ENCODE measurements at places on chromosomes 5 and 9.
A peak's percentile ranks its signal among the peaks of the same experiment; 100 is the strongest.

- DNase-seq, result no peak
These were observed 14.2 kb upstream of the NCS1 start for GRCh38 chr9:130158001-130158400.

DNA sequence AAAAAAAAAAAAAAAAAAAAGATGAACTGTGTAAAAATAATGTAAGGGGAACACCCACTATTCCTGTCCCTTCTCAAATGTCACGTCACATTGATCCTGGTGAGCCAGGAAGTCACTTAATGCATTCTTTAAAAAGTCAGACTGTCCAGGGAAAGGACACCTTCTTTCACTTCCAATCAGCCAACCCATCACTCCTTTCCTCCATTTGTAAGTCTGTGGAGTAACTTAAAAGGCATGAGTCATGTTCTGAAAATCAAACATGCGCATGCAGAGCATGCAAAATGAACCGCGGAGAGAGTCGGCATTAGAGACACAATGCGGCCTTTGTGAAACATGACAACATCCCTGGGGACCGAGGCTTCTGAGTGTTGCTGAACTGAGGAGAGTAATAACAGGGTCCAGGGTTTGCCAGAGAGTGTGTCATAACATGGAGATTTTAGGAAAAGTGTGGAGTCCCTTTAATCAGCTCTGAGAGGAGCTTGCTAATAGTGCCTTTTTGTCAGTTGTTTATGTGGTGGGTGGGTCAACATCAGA, 77.6 kb upstream of the SEMA6A start:
- DNase-seq, result peak; percentile 50

DNA sequence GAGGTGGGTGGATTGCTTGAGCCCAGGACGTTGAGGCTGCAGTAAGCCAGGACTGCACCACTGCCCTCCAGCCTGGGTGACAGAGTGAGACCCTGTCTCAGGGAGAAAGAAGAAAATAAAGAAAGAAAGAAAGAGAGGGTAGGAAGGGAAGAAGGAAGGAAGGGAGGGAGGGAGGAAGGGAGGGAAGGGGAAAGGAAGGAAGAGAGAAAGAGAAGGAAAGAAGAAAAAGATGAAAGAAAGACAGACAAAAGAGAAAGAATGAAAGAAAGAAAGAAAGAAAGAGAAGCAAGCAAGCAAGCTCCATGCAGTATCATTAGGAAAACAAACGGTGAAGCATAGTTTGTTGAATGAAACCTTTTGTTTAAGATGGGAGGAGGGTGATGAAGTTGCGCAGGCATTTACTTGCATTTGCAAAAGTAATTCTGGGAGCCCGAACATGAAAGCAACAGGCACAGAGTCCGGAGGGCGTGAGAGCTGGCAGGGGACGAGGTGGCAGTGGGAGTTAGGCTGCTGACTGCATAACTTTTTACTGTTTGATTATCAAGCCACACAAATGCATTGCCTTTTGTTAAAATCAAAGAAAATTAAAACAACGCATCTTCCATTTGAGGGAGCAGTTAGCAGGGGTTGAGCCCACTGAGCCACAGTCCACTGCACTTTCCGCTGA, 26.0 kb upstream of the CEP72 start:
- DNase-seq, result no peak

DNA sequence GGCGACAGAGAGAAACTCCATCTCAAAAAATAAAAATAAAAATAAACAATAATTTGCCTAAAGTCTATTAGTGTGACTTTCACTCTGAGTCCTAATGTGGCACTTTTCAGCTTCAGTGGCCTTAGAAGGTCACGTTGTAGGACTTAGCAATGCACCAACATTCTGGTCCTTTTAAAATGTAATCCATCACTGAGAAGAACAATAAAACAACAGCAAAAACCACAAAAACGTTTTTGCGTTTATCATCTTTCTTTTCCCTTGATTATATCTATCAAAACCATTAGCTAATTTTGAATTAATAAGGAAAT, 190.1 kb upstream of the ZNF608 start:
- no peak for DNase-seq

DNA sequence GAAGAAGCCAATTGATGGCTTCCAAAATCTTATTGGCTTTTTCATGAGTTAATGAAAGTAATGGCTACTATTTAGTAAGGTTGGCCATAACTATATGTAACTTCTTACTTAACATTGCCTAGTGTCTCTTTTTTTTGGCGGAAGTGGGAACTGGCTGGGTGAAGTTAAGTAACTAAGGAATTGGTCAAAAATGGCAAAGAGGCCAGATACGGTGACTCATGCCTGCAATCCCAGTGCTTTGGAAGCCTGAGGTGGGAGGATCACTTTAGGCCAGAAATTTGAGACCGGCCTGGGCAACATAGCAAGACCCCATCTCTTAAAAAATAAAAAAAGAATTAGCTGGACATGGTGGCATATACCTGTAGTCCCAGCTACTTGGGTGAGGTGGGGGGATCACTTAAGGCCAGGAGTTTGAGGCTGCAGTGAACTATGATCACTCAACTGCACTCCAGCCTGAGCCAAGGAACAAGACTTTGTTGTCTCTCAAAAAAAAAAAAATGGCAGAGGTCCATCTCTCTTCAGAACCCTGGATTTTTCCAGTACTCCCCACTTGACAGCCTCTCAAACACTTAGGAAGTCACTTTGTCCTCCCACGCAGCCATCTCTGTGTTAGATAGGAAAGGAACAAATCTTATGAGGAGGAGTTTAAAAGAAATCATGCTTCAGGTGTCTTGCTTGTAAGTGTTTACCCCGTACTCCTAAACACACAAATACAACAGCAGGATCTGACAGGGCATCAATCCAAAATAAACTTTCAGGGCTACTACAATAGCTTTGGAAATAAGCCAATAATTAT, 75.7 kb downstream of the TEK start:
- no peak for DNase-seq

GRCh38 chr5:127068493-127069214, 4.6 kb downstream of the C5orf63 start:
- no peak for DNase-seq

- no peak for DNase-seq
These were observed 39.8 kb upstream of the FLT4 start for GRCh38 chr5:180689071-180689694.

GRCh38 chr5:139131465-139131864, 66.7 kb downstream of the SIL1 start:
- peak; percentile 50 for DNase-seq

DNA sequence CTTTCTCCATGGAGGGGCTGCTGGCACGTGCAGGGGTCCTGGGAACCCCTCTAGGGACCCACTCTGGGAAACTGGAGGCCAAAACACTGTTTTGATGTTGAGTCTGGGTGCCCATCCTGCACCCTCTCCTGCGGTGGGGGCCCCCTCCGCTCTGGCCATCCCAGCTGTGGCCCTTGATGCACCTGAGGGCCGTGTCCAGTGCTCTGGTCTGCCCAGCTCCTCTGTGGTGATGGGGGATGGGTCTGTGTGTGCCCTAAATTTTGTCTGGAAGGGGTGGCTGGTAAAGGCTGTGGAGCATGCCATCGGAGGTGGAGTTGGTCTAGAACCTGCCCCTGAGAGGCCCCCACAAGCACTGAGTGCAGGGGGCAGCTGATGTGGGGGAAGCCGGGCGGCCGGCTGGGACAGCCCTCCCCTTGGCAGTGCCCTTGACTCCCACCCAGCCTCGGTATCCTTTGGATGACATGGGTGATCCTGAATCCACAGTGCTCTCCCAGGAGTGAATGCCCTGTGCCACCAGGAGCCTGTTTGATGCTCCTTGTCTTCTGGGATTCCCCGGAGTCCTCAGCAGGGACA, 26.3 kb downstream of the AHRR start:
- DNase-seq, result no peak

GRCh38 chr9:7174884-7175283, 417.1 kb downstream of the KDM4C start:
- DNase-seq, result no peak

- DNase-seq, result no peak
These were observed 196.6 kb downstream of the GNA14 start for GRCh38 chr9:77451507-77451906.

GRCh38 chr5:181098762-181099601, 32.0 kb downstream of the OR2V1 start:
- no peak for DNase-seq

GRCh38 chr5:5387192-5387591, 35.3 kb upstream of the ICE1 start:
- no peak for DNase-seq

- no peak for DNase-seq
These were observed 70.5 kb downstream of the DMRT2 start for GRCh38 chr9:1120500-1121165.

DNA sequence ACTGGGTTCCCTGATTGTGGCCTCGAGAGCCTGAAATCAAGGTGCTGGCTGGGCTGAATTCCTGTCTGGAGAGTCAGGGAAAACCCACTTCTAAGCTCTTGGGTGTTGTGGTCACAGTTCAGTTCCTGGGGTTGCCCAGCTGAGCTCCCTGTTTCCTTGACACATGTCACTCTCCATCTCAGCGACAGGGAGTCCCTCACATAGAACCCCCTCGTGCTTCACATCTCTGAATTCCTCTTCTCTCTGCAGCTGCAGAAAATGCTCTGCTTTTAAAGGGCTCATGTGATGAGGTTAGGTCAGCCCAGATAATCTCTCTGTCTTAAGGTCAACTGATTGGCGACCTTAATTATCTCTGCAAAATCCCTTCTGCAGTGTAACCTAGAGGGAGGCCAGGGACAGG, 53.5 kb upstream of the NFIL3 start:
- no peak for DNase-seq

DNA sequence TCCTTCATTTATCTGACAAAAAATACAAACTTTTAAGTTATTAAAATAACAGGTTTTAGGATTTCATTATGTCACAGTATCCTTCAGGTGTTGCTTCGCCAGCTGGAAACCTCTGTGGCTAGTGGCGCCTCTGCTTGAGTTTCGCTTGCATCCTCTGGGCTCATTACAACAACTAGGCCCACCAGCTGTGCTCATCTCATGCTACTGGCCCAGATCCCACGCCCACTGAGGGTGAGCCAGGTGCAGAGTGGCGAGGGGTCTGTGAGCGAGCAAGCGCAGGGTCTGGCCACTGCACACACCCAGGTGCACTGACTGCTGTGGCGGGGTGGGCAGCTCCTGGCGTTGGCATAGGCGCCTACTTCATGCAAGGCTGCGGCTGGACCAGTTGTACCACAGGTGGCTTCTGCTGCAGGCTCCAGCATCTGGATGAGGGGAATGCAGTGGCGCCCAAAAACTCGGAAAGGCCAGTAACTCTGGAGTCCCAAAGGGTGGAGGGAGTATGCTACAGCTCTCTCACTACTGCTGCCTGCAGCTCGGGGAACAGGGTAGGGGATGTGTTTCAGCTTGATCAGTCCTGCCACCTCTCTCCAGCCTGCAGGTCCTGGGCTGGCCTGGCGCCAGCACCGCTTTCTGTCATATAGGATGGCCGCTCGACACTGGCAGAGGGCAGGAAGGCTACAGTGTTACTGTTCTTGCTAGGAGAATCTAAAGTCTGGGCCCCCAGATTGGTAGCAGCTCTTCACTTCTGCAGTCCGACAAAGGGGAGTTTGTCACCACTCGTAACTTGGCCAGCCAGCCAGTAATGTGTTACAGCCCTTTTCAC, 452.1 kb downstream of the TUSC1 start:
- no peak for DNase-seq

- DNase-seq, result no peak
These were observed 90.3 kb upstream of the PLCXD3 start for GRCh38 chr5:41600731-41601130.

GRCh38 chr5:126449751-126450271, 26.6 kb downstream of the GRAMD2B start:
- DNase-seq, result no peak

GRCh38 chr9:14205463-14205862, 108.5 kb downstream of the NFIB start:
- no peak for DNase-seq

DNA sequence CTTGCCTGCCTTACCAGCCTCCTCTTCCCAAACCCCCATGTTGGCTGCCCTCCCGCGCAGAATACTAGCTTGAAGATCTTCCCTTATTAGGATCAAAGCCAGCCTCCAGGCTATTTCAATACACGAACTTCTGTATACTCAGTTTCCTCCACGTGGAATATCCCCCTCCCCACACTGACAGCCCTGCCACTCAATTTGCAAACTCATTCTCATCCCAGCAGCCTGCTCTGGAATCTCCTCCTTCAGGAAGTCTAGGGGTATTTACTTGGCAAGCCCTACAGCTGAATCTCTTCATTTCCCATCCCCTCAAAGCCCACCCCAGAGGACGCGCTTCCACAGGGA, 157.0 kb upstream of the SMIM23 start:
- DNase-seq, result no peak

- no peak for DNase-seq
These were observed 2.3 kb downstream of the IL4 start for GRCh38 chr5:132675936-132676689.

DNA sequence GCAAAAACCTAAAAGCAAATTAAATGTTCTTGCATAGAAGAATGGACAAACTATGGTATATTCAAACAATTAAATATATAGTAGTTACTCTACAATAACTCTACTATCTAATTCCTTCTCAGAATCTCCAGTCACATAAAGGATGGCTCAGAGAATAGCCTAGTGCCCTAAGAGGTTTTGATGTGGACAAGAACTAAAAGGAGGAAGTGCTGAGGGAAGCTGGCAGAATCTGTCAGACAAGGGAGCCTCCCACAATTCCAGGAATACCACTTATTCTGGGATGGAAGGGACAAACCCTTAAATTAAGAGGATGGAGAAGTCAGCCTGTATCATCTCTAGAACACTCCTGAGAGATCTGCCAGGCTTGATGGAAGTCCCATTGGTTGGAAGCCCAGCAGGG, 30.4 kb downstream of the TNFSF8 start:
- DNase-seq, result peak; percentile 18

DNA sequence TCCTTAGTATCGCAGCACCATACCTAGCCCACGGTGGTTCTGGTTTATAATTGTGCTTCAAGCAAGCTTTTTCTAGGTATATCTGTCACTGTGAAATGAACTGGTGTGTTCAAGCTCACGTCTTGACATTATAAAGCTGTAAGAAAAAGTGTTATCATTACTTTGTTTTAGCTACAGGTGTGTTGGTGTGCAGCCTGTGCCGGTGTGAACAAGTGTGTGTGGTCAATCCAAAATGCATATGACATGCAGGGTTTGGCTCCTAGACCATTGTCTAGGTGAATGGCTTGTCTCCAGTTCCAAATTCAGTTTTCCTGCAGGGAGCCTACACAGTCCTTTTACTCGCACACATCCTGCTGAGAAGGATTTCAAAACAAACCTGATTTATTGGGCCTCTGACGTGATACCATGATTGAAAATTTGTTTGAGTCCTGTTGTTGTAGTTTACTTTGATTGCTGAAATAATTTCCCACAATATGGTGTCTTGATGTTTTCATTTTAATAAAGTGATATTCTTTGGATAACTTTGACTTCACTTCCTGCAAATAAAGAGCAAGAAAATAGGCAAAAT, 3.7 kb downstream of the LSM11 start:
- DNase-seq, result no peak

DNA sequence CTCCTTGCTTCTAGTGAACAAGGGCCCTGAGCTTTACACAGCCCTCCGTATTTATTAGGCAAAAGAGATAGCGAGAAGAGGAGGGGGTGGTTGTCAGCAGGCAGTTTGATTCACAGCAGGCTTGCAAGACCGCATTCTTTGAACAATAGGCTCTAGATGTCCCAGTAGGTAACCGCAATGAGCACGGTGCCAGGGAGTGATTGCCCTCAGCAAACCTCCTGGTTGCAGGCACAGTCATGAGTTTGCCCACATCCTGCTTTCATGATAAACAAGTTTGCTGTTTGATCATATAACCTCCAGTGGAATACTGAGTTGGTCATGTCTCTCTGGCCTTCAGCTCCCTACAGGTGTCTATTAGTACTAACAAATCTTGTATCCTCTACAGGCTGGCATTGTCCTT, 66.1 kb downstream of the CACNA1B start:
- no peak for DNase-seq

Measured in NCI-H187 treated with DMSO at 0.1 percent for 48 hours (cell line).